Left renal cortex interstitium (tissue), 4 donors: ENCODE measurements at places on chromosomes 5 and 9.

GRCh38 chr5:113038714-113039113, 62.1 kb downstream of the DCP2 start:
- no peak for DNase-seq

GRCh38 chr5:142605611-142606010, 80.3 kb downstream of the FGF1 start:
- no peak for DNase-seq

GRCh38 chr5:150593593-150593992, 46.9 kb upstream of the SYNPO start:
- DNase-seq = no peak

DNA sequence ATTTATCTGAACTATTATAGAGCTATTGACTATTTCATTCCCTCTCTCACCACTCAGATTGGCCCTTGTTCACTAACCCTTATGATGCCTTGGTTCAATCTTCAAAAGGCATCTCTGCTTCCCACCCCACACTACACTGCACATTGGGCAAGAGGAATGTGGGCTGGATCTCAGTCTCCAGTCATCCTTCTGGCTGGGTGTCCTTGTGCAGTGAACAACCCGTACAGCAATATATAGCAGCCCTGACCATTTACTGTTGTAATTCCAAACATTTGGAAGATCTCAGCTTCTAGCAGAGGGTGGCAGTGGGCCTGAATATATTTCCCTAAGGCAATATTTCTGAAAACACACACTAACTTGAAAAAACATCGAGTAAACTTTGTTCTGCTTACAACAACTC, 199.2 kb upstream of the GDNF start:
- no peak for DNase-seq

- no peak for DNase-seq
Observed at GRCh38 chr5:125357660-125358059, 611.2 kb upstream of the ZNF608 start.

GRCh38 chr9:98644011-98644410, 64.7 kb downstream of the GABBR2 start:
- no peak for DNase-seq

- no peak for DNase-seq
Observed at GRCh38 chr5:21071986-21072385, 1084.0 kb upstream of the CDH18 start.

GRCh38 chr5:128376577-128376976, 161.5 kb downstream of the FBN2 start:
- no peak for DNase-seq

- no peak for DNase-seq
Observed at GRCh38 chr5:37668524-37669047, 171.3 kb downstream of the GDNF start.

DNA sequence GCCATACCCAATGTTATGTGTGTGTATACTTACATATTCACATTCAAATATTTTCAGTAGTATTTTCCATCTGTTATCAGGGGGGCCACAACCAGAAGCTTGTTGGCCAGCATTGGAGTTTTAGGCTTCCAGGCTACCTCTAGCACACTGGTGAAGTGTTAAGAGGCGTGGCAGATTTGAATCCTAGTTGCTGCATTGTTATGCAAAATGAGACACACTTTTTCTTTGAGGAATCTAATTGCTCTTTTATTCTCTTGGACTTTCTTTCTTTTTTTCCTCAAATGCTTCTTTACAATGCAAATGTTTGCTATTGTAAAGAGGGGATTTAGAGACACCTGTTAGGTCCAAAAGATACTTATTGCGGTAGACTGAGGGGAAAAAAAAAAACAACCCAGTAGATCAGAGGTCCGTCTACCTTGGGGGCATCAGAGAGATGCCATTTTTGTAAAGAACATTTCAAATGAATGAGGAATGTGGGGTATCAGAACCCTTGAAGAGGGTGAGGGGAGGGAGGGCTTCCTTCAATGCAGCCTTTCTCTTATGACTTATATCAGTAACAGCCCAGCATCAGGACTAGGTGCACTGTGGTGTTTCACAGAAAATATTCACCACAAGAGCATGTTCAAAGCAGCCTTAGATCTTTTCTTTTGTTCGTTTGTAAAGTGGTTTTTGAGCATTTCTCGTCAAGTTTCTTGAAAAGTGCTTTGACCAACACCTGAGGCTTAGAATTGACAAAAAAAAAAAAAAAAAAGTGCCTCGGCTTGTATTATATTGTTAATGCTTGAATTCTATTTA, 3.8 kb downstream of the SMARCA2 start:
- no peak for DNase-seq
